B cell (primary cell): ENCODE measurements at places on chromosomes 12 and 14.

GRCh38 chr12:20483776-20484175 lies 115.4 kb downstream of the PDE3A start:
- DNase-seq, result no peak

GRCh38 chr12:92051441-92051840 lies 94.2 kb downstream of the BTG1 start:
- no peak for DNase-seq

- DNase-seq, result no peak
Observed at GRCh38 chr12:112005419-112006395, 7.3 kb downstream of the TMEM116 start.

GRCh38 chr12:16634786-16635185 lies 28.8 kb upstream of the LMO3 start:
- DNase-seq, result no peak

- no peak for DNase-seq
Observed at GRCh38 chr14:29584992-29585391, 342.7 kb downstream of the PRKD1 start.

- peak; percentile 27 for DNase-seq
Observed at GRCh38 chr14:68563251-68564131, 229.4 kb downstream of the ZFP36L1 start.

DNA sequence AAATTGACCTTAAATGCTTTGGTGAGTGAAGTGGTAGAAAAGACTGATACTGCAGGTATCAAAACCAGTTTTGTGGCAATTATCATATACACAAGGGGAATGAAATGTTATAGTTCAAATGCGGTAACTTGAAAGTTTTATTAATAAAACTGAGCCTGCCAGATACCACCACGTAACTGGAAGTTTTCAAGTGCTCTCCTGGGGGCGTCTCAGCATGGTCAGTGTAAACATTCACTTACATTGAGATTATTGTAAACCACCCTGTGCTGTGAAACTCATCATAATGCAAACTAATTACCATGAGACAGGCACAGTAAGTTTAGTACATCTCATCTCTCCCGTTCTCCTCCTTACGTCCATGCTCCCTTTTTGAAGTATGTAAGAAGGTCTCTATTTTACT lies 280.7 kb upstream of the FAR2 start:
- no peak for DNase-seq

DNA sequence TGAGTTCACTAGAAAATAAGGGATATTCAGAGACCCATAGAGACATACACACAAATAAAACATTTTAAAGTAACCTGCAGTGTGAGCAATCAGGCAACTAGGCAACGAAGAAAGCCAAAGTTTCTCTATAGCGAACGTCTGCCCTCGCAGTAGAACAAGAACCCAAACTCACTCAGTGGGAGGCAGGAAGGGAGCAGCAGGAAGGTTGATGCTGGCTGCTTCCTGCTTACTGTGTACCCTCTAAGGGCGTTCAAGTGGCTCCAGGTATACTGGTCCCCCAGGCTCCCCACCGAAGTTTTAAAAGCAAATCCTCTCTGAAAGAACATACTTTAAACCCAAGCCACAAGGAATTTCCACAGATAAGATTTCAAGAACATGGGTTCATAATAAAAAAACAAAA lies 249.3 kb downstream of the FOXN3 start:
- no peak for DNase-seq

DNA sequence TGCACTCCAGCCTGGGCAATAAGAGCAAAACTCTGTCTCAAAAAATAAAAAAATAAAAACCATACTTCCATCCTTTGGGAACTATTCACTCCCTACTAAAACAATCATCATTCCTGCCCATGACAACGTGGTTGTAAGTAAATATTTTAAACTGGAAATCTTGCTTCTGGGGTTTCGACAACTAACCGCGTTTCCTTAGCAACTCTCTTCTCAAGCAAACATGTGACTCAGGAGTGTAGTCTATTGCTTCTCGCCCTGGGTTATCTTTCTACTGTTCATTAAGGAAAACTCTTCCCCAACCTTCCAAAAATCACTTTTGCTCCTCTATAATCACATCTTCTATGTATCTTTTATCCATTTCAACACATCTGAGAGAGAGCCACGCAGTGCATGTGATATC lies 21.8 kb downstream of the APPL2 start:
- no peak for DNase-seq

DNA sequence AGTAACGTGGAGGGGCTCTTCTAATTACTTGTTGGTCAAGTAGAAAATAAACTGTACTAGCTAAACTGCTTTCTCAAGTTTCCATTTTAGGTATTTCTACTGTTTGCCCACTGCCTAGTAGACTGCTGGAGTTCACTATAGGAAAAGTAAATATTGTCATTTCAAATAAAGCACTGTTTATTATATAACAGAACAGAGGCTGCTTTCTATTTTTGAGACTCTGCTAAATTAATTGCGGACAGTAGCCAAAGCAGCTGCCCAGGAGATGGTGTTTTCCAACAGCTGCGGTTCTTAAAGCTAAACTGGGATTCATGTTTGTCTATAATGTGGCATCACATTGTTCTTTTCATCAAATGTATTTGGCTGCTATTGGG lies 15.9 kb upstream of the SIX1 start:
- DNase-seq, result no peak
